ENCODE measurements at places on chromosomes 3 and 15.

DNA sequence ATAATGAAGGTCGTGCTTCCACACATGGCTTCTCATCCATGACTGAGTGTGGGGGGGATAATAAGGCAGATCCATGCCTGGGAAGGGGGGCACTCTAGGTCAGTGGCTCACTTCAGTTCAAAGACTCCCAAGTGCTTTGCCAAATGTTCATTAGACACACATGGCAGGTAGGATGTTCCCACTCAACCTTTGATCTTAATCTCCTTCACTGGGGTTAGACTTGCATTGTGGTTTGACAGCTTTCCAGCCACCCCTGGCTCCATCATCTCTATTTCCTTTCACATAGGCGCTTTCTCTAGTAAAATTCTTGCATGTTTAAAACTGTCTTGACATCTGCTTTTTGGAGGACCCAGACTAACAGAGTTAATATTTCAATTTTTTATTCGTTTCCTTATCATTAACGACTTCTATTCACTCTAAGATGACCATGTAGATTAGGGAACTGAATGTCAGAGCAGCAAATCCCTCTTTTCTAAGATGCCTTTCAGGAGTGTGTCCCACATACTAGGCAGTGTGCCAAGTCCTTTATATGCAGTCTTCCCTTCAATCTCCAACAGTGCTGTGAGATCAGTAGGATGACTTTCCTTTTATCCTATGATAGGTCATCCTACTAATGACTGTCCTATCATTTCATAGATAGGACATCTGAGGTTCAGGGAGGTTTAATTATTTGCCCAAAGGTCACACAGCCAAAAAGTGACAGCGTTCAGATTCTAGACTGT, 57.9 kb downstream of the BTD start:
- DNase-seq: no peak

- DNase-seq: no peak
These were observed 149.0 kb downstream of the PDZRN3 start for GRCh38 chr3:73475717-73476116.

GRCh38 chr3:6367171-6367570, 493.7 kb upstream of the GRM7 start:
- no peak for DNase-seq

GRCh38 chr3:124053871-124054270, 61.9 kb upstream of the ROPN1 start:
- no peak for DNase-seq

DNA sequence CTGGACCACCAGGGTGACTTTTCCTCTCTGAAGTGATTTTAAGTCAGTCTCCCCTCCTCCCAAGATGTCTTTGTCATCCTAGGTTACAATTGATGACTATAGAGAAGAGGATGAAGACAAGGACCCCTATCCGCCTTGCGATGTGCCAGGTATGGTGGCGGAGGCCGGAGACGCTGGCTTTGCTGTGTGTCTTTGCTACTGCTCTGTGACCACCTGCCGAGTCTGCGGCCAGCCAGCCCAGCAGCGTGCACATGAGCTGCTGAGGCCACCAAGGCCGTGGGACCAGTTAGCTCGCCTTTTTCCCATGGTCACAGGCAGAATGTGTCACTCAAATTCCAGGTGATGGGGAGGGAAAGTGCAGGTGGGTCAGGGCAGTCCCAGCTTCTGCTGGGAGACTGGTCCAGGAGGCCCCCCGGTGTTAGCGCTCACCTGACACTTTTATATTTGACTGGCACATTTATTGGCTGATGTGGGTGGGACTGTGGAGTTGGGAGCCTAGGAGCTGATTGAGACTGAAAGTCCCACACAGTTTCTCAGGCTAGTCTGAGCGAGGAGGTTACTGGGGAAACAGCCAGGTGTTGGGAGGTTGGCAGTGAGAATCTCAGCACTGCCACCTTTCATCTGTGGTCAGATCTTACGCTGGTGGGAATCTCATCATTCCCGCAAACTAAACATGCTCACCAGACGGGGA, 114.1 kb downstream of the CHDH start:
- no peak for DNase-seq

Data from esophagus squamous epithelium (tissue), 5 donors.